ENCODE measurements at places on chromosomes 5 and 9.

DNA sequence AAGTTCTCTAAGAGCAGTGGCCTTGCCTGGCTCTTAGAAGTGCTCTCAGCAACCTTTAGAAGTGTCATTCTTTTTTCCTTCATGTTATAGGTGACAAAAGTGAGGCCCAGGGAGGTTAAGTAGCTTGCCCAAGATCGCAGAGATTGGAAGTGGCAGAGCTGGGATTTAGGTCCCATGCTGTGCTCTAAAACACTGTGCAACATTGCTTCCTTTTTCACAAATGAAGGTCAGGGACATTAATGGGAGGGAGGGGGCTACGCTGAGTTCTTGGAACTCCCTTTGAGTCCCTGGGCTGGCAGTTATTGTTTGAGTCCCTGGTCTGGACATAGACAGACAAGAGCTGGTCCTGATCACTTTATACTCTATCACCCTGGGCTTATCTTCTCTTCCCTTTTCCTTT is 45.3 kb downstream of the PAM start:
- no peaks in the 10 kb centered on the region for H3K27me3 ChIP-seq
- no peak overlapping the region for H3K27ac ChIP-seq
- no peaks in the 10 kb centered on the region for H3K36me3 ChIP-seq
- DNase-seq, result no peak

- no peaks in the 10 kb centered on the region for H3K27me3 ChIP-seq
- no peaks in the 10 kb centered on the region for H3K4me1 ChIP-seq
- no peaks in the 10 kb centered on the region for H3K36me3 ChIP-seq
- H3K27ac ChIP-seq, result no peak overlapping the region
Measured at GRCh38 chr9:3435732-3436131, 90.1 kb downstream of the RFX3 start.

DNA sequence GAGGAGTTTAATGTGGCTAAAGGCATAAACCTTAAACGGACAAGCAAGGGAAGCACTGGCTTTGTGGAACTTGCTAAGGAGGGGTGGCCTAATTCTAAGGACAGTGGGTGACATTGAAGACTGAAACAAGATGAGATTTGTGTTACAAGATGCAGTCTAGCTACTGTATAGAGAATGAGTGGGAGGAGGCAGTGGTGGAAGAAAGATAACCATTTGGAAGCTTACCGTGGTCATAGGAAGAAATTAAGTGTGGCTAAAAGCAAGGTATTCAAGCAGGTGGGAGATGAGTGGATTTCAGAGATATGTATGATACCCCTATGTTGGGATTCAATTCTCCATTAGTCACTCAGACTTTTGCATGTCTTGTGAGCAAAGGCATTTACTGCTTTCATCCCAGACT is 4.6 kb downstream of the PAM start:
- no peak for DNase-seq
- no peaks in the 10 kb centered on the region for H3K27me3 ChIP-seq
- H3K36me3 ChIP-seq, result no peaks in the 10 kb centered on the region
- no peak overlapping the region for H3K4me3 ChIP-seq
- H3K27ac ChIP-seq, result no peak overlapping the region

GRCh38 chr5:81068063-81068462 is 107.9 kb downstream of the RASGRF2 start:
- H3K36me3 ChIP-seq, result no peaks in the 10 kb centered on the region
- H3K4me1 ChIP-seq, result no peaks in the 10 kb centered on the region
- no peak overlapping the region for H3K4me3 ChIP-seq
- DNase-seq, result no peak

- no peak overlapping the region for H3K27ac ChIP-seq
- no peaks in the 10 kb centered on the region for H3K27me3 ChIP-seq
- peak; percentile 25 for DNase-seq
Measured at GRCh38 chr5:96870094-96871026, 5.9 kb upstream of the ERAP2 start.

GRCh38 chr5:179140293-179140692 is 80.1 kb downstream of the ZNF354C start:
- no peaks in the 10 kb centered on the region for H3K27me3 ChIP-seq
- H3K4me1 ChIP-seq, result no peaks in the 10 kb centered on the region
- H3K27ac ChIP-seq, result no peak overlapping the region
- no peak overlapping the region for H3K4me3 ChIP-seq
- no peak for DNase-seq

- peaks cover 4% of the 10 kb centered on the region for H3K4me1 ChIP-seq
- no peaks in the 10 kb centered on the region for H3K27me3 ChIP-seq
- H3K27ac ChIP-seq, result no peak overlapping the region
- H3K36me3 ChIP-seq, result no peaks in the 10 kb centered on the region
- no peak overlapping the region for H3K4me3 ChIP-seq
Measured at GRCh38 chr5:135741040-135741439, 93.4 kb upstream of the SLC25A48 start.

DNA sequence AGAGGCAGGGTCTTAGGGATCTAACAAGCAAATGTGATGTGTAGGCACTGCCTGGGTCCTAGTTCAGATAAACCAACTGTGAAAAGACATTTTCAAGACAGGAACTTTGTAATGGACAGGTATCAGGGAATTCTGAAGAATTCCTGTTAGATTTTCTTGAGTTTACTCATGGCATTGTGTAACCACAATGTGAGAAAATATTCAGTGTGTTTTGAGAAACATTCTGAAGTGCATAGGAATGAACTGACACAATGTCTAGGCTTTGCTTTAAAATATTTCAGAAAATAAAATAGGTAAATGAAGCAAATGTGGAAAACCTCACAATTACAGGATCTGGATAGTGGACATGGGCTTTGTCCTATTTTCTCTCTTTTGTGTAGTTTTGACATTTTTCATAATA is 15.2 kb upstream of the AFAP1L1 start:
- DNase-seq, result peak; percentile 67
- H3K36me3 ChIP-seq, result peaks cover 7% of the 10 kb centered on the region
- no peaks in the 10 kb centered on the region for H3K27me3 ChIP-seq
- H3K4me3 ChIP-seq, result no peak overlapping the region
- peaks cover 19% of the 10 kb centered on the region for H3K4me1 ChIP-seq

DNA sequence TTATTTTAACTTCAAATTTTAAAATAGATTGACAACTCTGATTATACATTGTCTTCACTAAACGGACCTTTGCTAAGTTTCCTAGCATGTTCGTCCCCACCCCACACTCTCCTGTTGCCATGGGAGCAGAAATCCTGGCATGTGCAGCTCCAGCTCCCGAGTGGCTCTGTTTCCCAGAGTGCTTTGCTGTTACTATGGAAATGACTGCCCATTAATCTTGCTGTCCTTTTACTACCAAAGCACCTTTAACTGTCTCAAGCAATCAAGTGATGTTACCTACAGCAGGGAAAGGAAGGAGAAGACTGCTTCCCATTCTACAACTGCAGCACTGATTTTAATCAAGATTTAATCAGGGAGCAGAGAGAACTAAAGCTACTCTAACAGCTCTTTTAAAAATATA is 212.0 kb upstream of the KIF2A start:
- H3K36me3 ChIP-seq, result no peaks in the 10 kb centered on the region
- H3K27me3 ChIP-seq, result no peaks in the 10 kb centered on the region
- H3K4me3 ChIP-seq, result peak overlapping the region; percentile 8

GRCh38 chr5:40743771-40744170 is 12.0 kb downstream of the TTC33 start:
- no peak overlapping the region for H3K27ac ChIP-seq
- no peak overlapping the region for H3K4me3 ChIP-seq
- no peaks in the 10 kb centered on the region for H3K36me3 ChIP-seq

- H3K27me3 ChIP-seq, result no peaks in the 10 kb centered on the region
- H3K36me3 ChIP-seq, result no peaks in the 10 kb centered on the region
- H3K4me3 ChIP-seq, result no peak overlapping the region
- H3K4me1 ChIP-seq, result no peaks in the 10 kb centered on the region
Measured at GRCh38 chr9:109977521-109977920, 197.5 kb downstream of the PALM2AKAP2 start.

DNA sequence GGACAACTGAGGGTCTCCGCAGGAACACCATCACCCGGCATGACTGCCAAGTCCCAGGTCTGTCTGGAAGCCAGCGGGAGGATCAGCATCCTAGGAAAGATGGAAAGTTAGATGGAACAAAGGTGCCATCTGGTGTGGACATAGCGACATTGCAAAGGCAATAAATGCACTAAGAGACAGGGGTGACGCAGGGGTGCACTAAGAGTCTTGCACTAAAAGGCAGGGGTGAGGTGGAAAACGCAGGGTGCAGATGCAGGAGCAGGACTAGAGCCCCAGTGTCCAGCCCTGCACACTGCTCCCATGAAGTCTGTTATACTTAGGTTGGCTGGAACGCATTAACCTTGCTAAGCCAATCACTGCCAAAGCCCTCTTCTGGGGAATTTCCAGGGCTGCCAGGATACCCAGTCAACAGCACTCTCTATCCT is 15.5 kb downstream of the ATOX1 start:
- no peak overlapping the region for H3K4me3 ChIP-seq
- DNase-seq, result peak; percentile 51
- no peaks in the 10 kb centered on the region for H3K36me3 ChIP-seq
- peak overlapping the region; percentile 100 for H3K27ac ChIP-seq

GRCh38 chr5:139872052-139872766 is 76.6 kb downstream of the PSD2 start:
- H3K27ac ChIP-seq, result no peak overlapping the region
- no peak overlapping the region for H3K4me3 ChIP-seq
- no peak for DNase-seq
- H3K27me3 ChIP-seq, result peaks cover 2% of the 10 kb centered on the region
- H3K36me3 ChIP-seq, result no peaks in the 10 kb centered on the region
- H3K4me1 ChIP-seq, result no peaks in the 10 kb centered on the region

GRCh38 chr5:156438076-156438475 is 111.1 kb downstream of the SGCD start:
- H3K27ac ChIP-seq, result no peak overlapping the region
- H3K4me3 ChIP-seq, result no peak overlapping the region
- no peak for DNase-seq
- no peaks in the 10 kb centered on the region for H3K36me3 ChIP-seq
- H3K4me1 ChIP-seq, result no peaks in the 10 kb centered on the region

DNA sequence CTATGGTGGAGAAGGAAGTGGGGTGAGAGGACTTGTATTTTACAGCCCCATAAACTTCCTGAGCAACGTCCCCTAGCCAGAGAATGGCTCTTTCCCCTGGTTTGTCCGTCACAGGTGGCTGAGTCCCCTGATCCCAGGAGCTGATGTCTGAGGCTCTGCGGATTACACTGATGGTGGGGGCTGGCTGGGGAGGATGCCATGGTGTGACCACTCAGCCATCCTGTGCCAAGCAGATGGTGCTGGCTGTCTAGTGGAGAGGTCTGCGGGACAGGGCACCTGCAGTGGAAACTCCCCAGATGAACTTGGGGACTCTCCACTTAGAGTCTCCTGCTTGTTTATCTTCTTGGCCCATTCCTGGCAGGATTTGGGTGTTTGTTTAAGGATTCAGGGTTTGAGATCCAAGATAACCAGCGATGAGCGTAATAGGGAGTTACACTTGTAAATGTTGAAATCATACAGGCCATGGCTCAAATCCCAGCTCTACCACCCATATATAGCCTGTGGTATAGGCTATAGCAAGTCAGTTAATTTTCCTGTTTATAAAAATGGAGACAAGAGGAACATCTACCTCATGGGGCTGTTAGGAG is 4.7 kb upstream of the PTGS1 start:
- H3K4me3 ChIP-seq, result no peak overlapping the region
- DNase-seq, result no peak
- peaks cover 11% of the 10 kb centered on the region for H3K27me3 ChIP-seq
- H3K4me1 ChIP-seq, result peaks cover 3% of the 10 kb centered on the region

DNA sequence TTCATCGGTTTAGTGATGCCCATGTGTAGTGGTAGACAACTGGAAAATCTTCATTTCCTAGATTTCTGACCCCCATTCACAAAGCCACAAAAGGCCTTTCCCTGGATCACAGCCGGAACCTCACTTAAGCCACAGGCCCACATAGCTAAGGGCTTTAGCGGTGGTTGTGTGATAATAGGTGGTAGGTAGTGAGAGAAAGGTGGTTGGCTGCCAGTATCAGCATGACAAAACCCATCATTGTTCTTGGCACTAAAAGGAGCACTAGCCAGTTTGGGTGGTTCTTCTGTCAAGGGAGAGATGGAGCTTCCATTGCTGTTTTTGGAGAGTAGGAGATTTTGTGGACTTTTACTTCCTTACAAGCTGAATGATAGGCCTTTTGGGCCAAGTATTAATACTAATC is 9.7 kb upstream of the SLC36A2 start:
- no peak for DNase-seq
- H3K27me3 ChIP-seq, result peaks cover under 1% of the 10 kb centered on the region
- H3K27ac ChIP-seq, result no peak overlapping the region
- no peak overlapping the region for H3K4me3 ChIP-seq

DNA sequence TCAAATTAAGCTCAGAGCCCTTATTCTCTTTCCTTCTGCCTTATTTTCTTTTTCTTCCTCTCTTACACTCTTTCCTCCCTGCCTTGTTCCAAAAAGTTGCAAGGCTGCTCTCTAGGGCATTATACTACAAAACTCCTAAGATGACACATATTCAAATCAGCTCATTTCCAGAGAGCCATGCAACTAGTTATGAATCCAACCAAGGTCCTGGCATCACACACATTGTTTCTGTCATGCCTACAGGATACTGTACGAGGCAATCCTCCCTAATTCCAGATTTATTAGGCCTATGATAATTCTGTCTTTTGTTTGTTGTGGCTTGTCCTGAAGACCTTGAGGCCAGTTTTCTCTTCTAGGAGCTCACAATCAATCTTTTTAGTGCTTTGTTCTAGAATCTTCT is 87.0 kb upstream of the TBCA start:
- H3K4me3 ChIP-seq, result no peak overlapping the region
- no peak for DNase-seq
- no peaks in the 10 kb centered on the region for H3K36me3 ChIP-seq
- H3K27me3 ChIP-seq, result peaks cover 2% of the 10 kb centered on the region

DNA sequence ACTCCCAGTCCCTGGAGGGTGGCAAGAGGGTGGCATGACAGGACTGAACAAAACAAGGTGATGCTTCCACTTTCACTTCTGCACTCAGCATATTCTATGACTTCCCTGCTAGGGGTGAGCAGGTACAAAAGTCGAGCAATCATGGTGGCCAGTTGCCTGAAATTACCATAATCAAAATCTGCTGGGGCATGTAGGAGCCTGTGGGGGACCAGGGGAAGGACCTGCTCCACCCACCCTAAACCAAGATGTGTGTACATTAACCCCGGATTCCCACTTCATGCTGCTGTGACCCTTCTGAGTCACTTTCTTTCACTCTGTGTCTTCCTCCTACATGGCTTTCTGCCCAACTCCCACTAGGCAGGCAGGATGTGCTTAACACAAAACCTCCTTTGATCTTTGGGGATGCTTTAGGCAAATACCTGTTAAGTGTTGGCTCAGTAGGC is 73.3 kb upstream of the PHF24 start:
- H3K4me3 ChIP-seq, result no peak overlapping the region
- H3K27me3 ChIP-seq, result peaks cover 3% of the 10 kb centered on the region
- no peak for DNase-seq
- H3K36me3 ChIP-seq, result no peaks in the 10 kb centered on the region

DNA sequence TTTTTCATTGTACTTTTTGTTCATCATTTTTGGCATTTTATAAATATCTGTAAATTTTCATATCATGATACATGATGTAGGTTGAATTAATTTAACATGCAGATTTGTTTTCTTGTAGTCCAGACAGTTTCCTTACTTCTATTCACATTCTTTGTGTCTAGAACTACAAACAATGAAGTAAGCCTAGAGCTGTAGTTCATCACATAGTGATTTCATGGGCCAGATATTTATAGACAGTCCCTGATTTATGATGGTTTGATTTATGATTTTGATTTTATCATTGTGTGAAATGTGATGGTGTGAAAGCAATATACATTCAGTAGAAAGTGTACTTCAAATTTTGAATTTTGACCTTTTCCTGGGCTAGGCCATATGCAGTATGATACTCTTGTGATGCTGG is 139.0 kb downstream of the ARHGEF28 start:
- H3K4me1 ChIP-seq, result peaks cover 15% of the 10 kb centered on the region
- no peak for DNase-seq
- H3K4me3 ChIP-seq, result no peak overlapping the region
- H3K27me3 ChIP-seq, result no peaks in the 10 kb centered on the region
- H3K27ac ChIP-seq, result peak overlapping the region; percentile 59
- H3K36me3 ChIP-seq, result no peaks in the 10 kb centered on the region

All from astrocyte (in vitro differentiated cells and primary cell).